ENCODE measurements at places on chromosomes 2 and 18.
A peak's percentile ranks its signal among the peaks of the same experiment; 100 is the strongest.

DNA sequence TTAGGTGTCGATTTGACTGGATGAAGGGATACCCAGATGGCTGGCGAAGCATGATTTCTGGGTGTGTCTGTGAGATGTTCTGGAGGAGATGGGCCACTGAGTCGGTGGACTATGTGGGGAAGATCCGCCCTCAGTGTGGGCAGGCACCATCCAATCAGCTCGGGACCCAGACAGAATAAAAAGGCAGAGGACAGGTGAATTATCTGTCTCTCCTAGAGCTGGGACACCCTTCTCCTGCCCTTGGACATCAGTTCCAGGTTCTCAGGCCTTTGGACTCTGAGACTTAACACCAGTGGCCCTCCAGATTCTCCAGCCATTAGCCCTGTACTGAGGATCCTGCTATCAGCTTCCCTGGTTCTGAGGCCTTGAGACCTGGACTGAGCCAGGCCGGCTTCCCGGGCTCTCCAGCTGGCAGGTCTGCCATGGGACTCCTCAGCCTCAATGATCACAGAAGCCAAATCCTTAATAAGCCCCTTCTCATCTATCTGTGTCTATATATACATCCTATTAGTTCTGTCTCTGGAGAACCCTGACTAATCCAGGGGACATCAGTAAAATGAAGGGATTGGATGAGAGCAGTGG, 11.7 kb downstream of the PROC start:
- DNase-seq, result no peak

DNA sequence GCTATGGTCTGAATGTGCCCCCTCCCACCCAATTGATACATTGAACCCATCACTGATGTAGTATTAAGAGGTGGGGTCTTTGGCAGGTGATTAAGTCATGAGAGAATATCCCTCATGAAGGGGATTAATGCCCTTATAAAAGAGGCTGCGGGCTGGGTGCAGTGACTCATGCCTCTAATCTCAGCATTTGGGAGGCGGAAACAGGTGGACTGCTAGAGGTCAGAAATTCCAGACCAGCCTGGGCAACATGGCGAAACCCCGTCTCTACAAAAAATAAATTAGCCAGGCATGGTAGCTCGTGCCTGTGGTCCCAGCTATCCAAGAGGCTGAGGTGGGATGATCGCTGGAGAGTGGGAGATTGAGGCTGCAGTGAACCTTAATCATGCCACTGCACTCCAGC, 14.3 kb downstream of the POLR2D start:
- no peak for DNase-seq

DNA sequence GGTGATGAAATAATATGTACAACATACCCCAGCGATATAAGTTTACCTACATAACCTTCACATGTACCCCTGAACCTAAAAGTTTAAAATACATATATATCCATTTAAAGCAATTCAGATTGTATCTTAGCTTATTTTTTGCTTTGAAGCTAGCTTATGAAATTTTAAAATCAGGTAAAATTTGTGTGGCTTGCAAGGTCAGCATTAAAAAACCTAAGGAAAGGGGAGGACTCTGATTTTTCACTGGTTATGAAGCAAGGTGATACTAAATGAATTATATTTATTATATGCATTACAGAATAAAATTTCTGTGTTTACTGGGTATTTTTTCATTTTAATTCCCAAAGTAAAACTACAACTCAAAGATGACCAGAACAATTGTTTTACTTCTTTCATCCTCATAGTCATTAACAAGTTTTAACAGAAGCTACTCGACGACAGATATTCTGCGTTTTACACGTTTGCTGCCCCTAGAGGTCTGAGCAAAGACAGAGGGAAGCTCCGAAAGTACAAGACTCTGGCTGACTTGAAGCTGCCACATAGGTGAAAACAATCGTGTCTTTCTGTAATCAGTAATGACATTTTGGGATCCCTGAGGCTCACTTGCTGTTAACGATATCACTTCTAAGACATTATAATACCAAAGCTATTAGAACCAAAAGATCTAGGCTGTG, 17.1 kb downstream of the PKP4 start:
- DNase-seq, result no peak

DNA sequence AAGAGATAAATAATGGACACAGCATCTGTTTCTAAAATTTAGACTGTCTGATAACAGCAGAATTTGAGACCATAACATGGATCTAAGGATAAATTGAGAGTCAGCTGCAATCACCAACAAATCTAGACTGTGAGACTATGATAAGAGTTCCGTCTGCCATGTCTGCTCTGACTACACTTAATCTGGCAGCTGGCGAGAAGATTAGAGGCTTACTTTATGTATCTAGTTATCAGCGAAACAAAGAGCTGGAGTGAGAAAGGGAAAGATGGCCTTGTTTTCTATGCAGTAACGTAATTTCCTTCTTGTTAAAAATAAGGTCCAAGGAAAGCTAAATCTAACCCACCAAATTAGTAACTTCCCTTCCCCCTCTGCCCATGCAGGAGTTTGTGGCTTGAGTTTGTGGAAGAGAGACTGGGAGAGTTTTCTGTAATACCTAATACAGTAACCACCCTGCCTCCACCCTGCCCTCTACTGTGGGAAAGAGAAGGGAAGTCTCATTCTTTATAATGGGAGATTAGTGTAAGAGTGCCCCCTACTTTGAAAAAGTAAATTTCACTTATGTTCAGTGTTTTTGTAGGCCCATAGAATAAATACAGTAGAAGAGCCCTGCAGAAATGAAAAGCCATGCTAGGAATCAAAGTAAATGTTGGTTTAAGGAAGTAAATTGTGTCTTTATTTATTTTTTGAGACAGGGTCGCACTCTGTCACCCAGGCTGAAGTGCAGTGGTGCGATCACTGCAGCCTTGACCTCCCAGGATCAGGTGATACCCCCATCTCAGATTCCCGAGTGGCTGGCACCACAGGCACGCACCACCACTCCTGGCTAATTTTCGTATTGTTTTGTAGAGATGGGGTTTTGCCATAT, 27.5 kb downstream of the EML4 start:
- DNase-seq, result peak; percentile 63

- no peak for DNase-seq
Observed at GRCh38 chr2:28035816-28036215, 145.3 kb downstream of the BABAM2 start.

GRCh38 chr2:50727636-50728339, 304.1 kb downstream of the NRXN1 start:
- DNase-seq, result no peak

DNA sequence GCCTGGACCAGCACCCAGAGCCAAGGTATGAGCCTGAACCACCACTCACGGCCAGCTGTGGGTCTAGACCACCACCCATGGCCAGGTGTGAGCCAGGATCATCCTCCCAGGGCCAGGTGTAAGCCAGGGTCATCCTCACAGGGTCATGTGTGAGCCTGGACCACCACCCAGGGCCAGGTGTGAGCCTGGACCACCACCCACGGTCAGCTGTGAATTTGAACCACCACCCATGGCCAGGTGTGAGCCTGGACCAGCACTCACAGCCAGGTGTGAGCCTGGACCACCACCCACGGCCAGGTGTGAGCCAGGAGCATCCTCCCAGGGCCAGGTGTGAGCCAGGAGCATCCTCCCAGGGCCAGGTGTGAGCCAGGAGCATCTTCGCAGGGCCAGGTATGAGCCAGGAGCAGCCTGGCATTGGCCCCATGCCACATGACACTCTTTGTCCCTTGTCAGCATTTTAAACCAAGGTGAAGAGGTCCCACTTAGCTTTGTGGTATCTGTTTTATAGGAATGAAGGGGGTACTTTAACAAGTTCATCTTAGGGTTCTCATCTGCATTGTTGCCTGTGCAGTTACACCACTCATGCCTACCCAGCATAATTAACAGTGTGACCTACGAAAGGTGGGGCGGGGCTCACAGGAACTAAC, 71.2 kb downstream of the AGAP1 start:
- no peak for DNase-seq

DNA sequence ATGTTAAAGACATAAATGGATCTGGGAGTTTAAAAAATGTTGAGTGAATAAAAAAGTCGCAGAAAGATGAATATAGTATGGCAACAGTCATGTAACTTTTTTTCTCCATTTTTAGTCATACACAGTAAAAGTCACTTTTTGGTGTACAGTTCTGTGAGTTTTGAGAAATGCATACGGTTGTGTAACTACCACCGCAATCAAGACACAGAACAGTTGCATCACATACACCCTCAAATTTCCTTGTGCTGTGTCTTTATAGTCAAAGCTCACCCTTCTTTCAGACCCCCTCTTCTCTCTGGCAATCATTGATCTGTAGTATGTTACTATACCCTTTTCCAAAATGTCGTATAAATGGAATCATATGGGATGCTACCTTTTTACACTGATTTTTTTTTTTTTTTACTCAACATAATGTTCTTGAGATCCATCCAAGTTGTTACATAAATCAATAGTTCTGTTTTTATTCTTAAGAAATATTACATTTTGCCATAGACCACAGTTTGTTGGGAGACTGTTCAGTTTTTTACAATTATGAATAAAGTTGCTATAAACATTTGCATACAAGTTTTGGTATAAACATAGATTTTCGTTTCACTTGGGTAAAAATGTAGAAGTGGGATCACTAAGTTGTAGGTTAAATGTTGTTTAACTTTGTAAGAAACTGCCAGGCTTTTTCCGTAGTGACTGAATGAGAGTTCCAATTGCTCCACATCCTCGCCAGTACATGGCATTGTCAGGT, 35.4 kb upstream of the AGFG1 start:
- DNase-seq, result no peak

DNA sequence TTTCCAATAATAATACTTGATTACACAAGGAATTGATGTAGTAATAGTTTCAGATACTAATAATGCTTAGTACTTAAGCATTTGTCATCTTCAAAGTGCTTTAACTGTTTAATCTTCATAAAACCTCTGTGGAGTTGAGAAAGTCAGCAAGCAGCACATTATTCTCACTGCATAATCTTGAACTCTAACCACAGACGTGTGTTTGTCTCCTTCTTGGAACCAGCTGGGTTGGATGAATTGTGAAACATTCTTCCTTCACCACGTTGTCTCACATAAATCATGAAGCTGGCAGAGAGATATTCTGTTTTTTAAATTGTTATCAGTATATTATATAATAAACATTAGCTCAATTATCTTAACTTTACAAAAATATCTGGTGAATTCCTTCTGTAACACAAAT, 55.1 kb upstream of the LDAH start:
- no peak for DNase-seq

GRCh38 chr18:25805323-25805722, 285.1 kb downstream of the SS18 start:
- no peak for DNase-seq

DNA sequence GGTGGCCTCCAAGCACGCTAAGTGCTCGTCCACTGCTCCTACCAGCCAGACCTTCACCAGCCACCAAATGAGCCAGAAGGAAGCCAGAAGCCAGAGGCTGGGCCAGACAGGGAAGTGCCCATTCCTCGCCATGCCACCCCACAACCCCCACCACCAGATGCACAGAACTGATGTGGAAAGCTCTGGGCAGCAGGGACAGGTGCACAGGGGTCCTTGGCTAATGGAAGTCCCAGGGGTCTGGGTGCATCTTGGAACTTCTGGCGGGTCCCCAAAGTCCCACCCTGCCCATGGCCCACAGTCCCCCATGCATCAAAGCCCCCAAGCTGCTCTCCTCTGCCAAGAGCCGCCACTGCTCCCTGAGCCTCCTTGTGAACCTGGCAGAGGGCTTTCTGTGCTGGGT, 173.1 kb upstream of the ID2 start:
- no peak for DNase-seq

- DNase-seq, result no peak
Observed at GRCh38 chr2:60365556-60365955, 187.9 kb downstream of the BCL11A start.

DNA sequence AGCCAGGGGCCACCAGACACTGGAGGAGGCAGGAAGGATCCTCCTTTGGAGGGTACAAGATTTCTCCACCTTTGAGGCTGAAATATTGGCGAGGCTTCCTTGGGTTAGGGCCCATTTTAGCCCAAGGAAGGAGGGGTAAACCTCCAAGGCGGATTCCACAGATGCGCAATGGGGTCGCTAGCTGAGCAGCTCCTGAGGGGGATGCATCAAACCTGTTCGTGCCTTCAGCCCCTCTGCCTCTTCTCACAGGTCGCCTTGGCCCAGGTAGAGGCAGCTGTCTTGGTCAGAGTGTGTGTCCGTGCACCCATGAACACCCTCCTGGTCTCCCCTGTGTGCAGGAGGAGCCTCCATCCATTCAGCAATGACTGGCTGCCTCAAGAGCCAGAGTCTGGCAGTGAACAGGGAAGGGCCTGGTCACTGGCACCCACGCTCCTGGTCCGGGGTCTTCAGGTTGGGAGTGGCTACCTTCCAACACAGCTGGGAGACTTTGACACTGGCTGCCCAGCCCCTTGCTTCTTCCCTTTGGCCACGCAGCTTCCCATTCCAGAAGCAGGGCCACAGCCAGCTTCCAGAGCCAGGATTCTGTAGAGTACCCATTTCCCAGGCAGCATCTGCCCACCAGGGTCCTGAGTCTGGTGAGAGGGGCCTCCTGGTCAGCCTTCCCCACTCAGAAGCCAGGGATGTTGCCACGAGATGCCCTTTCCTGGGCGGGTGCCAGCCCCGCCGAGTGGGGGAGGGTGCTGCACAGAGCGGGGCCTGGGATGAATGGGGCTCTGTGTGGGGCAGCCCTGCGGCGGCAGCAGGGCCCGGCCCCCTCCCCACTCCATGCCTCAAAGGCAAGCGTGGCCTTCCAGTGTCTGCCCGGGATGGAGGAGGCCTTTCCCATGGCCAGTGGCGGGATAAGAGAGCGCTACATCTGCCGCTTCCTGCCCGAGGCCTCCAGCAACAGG, 95.8 kb upstream of the GPC1 start:
- DNase-seq, result no peak

DNA sequence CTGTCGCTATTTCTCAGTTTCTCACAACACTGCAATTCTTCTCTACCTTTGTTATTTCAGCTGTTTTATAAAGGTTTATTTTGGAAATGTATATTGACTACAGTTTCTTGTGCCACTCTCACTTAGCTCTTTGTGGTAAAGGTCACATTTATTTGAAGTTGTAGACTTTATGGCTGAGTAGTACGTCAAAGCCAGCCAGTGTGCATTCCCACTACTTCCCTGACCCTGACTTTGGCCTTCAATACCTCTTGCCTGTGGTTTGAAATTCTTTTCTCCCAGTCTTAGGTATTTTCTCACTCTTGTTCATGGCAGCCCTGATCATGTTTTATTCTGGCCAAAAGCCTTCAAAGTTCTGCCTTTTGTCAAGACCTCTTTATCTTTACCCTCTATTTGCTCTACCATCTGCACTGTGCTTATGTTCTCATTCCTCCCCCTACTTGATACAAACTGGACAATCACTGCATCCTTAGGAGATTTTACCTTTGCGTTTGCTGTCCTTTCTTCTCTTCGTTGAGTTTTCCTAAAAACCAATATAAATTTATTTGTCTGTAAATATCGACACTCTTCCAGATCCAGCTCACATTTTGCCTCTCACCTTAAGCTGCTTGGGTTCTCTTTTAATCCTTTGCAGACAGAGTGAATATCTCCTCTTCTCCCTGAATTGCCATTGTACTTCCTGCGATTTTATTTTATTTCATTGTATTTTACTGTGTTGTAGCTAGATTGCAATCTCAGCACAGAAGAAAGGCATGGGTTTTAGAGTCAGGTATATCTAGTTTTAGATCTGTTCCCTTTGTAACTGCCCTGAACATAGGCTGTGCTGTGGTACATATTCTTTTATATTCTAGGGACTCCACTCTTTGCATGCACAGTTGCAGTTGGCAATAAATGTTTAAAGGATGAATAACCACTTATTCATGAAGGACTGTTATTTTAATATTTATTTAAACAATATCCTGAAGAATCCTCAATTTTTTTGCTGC, 31.2 kb downstream of the GULP1 start:
- no peak for DNase-seq

- no peak for DNase-seq
Observed at GRCh38 chr18:80006724-80007123, 18.4 kb upstream of the TXNL4A start.

All from erythroblast (primary cell).